ENCODE measurements at places on chromosomes 12 and 14. TPM values are rescaled to one million over a fixed set of nuclear protein-coding genes. Genes with fewer than 3 reads are reported as not detected.

DNA sequence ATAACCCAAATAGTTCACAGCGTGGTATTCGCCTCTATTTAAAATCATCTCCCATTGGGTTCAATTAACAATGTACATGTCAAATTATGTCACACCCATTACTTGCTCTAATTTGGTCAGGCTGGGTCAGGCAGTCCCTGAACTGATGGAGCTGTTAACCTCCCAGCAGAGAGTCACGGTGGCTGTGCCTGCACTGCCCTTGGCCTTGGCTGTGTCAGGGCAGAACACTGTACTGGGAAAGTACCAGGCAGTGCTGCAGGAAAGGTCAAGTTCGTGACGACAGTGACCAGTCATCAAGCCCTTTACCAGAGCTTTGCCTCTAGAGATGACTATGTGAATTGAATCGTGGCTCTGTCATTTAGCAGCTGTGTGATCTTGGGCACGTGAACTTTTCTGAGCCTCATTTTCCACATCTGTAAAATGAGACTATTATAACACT lies 100.0 kb downstream of the ARF6 start:
- DNase-seq = no peak

DNA sequence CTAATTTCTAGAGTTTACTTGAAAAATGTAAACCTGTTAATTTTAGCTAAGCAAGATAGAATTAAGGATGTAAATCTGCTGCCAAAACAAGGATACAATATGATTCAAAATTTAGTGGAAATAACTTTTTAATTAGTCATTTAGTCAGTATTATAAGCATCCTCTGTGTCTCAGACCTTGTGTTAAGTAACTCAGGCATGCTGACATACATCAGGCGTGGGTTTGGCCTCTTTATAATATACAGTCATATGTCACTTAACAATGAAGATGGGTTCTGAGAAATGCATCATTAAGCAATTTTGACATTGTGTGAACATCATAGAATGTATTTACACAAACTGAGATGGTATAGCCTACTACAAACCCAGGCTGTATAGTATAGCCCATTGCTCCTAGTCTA lies 386.9 kb downstream of the ZFP36L1 start:
- no peak for DNase-seq

- no peak for DNase-seq
Observed at GRCh38 chr12:106631150-106631549, 48.3 kb downstream of the RFX4 start.

DNA sequence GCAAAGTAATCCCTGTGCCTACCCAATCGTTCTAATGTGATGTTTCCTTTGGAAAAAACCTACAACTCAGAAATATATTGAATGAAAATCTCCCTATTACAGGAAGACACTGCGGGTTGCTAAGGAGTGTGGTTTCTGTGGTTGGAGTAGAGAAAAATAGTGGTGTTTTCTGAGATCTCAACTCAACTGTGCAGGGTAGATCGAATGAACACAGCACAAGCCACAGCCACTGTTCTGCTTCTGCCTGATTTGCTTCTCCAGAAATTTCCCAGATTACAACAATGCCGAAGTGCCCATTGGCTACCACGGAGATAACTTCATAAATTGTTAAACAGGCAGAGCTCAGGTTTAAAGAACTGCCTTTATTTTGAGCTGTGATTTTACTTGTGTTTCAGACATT lies 480.4 kb downstream of the DIO2 start:
- DNase-seq = no peak

GRCh38 chr14:54807428-54807827 lies 95.2 kb downstream of the GCH1 start:
- no peak for DNase-seq

DNA sequence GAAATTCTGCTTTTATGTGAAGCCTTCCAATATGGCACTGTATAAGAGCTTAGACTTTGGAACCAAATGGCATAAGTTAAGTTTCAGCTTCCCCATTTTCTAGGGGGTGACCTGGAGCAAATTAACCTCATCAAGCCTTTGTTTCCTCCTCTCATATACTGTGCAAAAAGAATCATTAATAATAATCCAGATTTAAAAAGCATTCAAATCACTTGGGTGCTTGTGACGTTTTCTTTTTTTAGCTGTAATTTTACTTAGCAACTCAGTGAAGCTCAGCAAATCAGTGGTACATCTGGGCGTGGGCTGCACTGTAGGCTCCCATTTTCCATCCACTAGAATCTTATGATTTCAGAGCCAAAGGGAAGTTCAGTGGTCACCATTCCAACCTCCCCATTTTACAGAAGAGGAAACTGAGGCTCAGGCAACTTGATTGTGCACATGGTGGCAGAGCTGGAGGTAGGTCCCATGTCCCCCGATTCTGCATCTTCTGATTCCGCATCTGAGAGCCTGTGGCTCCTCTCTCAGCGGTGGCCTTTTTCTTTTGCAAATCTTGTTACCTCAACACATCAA lies 131.2 kb downstream of the SNAPC1 start:
- no peak for DNase-seq

- DNase-seq = peak; percentile 11
Observed at GRCh38 chr12:70094467-70094866, 148.8 kb upstream of the CNOT2 start.

GRCh38 chr14:55814873-55815272 lies 234.9 kb downstream of the KTN1 start:
- DNase-seq = no peak

DNA sequence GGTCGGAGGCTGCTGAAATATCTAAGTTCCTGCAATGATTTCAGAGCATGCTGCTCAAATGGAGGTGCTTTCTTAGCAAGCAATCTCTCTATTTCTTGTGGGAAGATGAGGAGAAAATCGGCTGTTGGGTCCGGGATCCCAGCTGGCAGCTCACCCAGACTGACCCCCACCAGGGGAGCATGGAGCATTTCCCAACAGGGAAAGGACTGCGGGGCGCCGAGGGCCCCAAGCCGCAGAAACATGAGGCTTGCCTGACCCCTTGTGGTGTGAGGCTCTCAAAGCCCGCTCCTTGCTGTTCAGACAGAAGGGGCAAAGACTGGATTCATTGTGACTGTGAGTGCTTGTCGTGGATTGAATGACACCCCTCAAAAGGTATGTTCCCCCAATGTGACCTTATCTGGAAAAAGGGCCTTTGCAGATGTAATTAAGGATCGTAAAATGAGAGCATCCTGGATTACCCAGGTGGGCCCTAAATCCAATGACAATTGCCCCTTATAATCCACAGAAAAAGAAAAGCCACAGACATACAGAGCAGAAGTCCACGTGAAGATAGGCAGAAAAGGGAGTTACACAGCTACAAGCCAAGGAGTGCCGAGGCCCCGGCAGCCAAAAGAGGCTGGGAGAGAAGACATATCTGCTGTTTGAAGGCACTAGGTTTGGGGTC lies 116.3 kb upstream of the VASH1 start:
- peak; percentile 33 for DNase-seq

- DNase-seq = no peak
Observed at GRCh38 chr12:49389387-49389703, 22.1 kb downstream of the SPATS2 start.

DNA sequence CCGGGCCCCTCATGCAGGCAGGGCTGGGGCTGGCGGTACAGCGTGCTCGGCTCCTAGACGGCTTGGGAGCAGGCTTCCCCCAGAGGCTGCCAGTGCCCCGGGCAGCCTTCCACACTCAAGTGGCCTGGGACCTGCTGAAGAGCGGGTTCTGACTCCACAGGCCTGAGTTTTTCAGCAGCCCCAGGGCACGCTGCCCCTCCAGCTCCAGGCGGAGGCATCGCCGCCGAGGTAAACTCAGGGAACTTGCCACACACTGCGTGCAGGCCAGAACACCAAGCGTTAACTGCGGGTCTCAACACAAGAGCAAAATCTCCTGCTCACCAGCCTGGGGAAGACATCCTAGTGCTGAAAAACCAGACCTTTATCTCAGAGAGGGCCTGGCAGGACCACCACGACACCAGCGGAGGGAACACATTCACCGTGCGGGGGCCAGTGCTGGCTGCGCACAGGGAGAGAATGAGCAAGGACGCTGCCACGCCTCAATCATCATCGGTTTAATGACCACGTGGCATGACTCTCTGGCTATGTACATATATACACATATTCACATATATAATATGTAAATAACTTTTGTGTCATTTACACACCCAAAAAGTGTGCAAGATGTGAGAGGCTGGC lies 21.3 kb downstream of the PSMC1 start:
- DNase-seq = no peak

DNA sequence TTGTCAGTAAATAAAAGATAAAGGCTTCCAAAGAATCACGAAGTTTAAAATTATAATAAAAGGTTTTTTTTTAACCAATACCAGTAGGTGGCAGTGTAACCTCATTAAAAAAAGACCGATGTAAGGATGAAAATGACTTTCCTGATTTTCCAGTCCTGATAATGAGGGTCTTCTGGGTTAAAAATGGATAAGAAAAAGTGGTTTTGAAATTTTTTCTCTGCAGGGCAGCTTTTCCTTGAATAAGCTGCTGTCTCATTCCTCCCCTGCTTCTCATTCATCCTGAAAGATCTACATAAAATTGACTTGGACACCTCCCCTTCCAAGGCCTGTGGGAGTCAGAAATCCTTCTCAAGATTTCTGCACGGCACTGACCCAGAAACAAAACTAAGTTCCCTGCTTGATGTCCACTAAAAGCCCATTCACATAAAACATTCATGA lies 58.9 kb upstream of the FBXO33 start:
- no peak for DNase-seq

GRCh38 chr12:120261951-120262851 lies 3.3 kb downstream of the PXN start:
- DNase-seq = no peak

DNA sequence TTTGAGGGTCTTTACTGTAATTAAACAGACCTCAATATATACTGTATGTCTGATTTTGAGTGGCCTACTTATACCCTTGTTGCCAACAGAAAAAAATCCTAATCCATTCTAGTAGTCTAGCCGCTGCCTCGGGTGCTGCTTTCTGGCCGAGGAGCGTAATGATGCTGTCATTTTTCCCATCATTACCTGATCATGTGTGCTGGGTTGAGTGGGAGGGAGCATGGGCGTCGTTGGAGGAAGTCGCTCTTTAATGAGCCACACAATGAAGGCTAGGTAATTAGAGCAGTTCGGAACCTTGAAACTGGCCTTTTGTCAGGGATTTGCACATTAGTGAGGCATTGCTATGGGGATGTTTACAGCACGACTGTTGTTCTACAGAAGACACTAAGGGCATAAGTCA lies 76.1 kb upstream of the RFX4 start:
- no peak for DNase-seq

- DNase-seq = no peak
Observed at GRCh38 chr14:99968941-99969340, 96.3 kb upstream of the EVL start.

DNA sequence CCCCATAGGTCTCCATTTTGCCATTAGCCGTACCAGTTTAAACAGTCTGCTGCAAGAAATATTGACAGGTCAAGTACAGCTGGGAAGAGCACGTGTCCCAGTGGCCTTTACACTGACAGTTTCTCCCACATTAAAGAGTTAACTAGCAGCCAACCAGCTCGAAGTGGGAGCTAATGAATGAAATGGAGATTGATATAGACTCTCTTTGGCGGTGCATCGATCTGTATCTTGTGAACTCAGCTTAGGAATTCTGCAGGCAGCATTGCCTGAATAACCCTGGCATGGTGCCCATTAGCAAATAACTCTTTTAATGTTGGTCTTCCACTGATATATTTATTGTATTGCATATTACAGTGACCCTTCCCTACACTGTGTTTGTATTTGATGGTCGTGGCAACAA lies 319.4 kb downstream of the EGLN3 start:
- no peak for DNase-seq

GRCh38 chr12:4587108-4587507 lies 25.1 kb downstream of the DYRK4 start:
- DNase-seq = no peak

- no peak for DNase-seq
Observed at GRCh38 chr12:57153415-57153997, 6.1 kb upstream of the LRP1-AS start.

DNA sequence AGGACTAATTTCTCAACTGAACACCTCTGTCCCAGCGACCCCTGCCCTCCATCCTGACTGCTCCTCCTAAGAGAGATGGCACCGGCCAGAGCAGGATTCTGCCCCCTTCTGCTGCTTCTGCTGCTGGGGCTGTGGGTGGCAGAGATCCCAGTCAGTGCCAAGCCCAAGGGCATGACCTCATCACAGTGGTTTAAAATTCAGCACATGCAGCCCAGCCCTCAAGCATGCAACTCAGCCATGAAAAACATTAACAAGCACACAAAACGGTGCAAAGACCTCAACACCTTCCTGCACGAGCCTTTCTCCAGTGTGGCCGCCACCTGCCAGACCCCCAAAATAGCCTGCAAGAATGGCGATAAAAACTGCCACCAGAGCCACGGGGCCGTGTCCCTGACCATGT lies 756 bp downstream of the RNASE7 start:
- DNase-seq = no peak

GRCh38 chr12:98745578-98746391 lies 100.7 kb downstream of the APAF1 start:
- DNase-seq = no peak

DNA sequence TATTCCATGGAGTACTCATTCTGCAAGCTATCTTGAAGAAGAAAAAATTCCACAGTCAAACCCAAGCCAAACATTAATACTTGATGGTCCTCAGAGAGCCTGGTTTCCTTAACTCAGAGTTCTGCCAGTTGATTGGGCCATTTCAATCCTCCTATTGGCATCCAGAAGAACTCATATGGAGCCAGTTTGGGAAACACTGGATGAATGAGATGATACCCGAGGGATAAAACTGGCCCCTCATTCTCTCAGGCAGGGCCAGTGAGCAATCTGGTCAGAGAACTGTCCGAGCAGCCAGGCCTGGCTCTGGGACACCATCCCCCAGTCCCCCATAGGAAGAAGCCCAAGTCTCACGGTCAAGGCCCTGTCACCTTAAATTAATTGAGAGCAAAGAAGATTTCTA lies 48.8 kb downstream of the NUAK1 start:
- no peak for DNase-seq

DNA sequence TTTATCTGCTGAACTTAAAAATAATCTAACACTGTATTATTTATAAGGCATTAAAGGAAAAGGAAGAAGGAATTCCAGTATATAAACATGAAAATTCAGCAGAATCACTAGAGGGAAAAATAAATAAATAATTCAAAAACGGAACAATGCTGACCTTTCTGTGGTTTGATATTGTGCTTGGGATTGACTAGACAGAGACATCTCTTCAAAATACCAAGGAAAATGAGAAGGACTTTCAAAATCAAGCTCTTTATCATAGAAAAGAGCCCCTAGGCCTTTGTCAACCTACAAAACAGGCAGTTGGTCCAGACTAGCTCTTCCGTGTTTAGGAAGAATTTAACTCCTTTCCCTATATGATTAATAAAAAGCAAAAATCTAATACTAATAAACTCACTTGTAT lies 6.3 kb upstream of the FLRT2 start:
- DNase-seq = no peak

GRCh38 chr12:64666054-64666914 lies 56.0 kb downstream of the RASSF3 start:
- DNase-seq = no peak

- DNase-seq = no peak
Observed at GRCh38 chr12:45572114-45572513, 157.4 kb upstream of the ARID2 start.

- no peak for DNase-seq
Observed at GRCh38 chr12:65942102-65942501, 117.8 kb downstream of the HMGA2 start.

The DPPA3 gene
- not detected for polyA plus RNA-seq

The LRFN5 gene
- 7.4 TPM for polyA plus RNA-seq

The KCNK10 gene
- polyA plus RNA-seq = 0.13 TPM

The SPIC gene
- not detected for polyA plus RNA-seq

The TMEM119 gene
- 35.9 TPM for polyA plus RNA-seq

The PRH2 gene
- polyA plus RNA-seq = 0.33 TPM

The PLA2G1B gene
- polyA plus RNA-seq = 1.1 TPM

The PLD4 gene
- polyA plus RNA-seq = 6.1 TPM

The ADAM21 gene
- polyA plus RNA-seq = 0.82 TPM

The RD3L gene
- polyA plus RNA-seq = 0.20 TPM

The NAB2 gene
- 43.4 TPM for polyA plus RNA-seq

The ETFBKMT gene
- 3.5 TPM for polyA plus RNA-seq
